Islet precursor cell (in vitro differentiated cells): ENCODE measurements at places on chromosomes 3 and 15.

DNA sequence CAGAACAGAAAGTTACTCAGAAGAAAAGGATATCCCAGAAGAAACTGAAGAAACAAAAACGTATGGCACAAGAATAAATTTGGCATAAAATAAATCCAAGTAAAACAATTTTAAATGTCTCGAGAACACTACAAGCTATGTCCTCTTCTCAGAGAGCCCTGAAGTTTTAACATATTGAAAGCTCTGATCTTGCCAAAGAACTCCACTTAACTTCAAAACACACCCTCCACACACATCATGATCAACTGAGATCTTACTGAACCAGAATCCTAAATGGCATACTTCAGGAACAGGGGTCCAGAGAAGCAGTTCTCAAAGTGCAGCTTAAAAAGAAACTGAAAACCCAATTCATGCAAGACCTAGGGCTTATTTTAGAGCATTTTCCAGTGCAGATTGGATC is 194.3 kb downstream of the MAGI1 start:
- no peak for DNase-seq

DNA sequence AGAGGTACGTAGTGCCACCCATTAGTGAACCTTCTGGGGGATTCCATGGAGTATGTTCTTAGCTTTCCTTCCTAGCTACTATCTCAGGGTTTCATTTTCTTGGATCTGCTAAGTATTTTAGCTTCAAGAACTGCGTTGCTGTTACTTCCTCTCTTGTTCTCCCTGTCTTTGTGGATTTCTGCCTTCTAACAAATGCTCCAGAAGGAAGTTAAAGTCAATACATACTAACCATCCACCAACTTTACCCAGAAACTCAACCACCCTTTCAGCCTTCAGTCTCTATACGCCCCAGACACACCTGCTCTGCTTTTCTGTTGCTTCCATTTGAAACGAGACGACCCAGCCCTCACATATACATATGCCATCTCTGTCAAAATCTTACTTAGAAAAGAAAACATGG is 2.4 kb upstream of the KLF13 start:
- no peak for DNase-seq

DNA sequence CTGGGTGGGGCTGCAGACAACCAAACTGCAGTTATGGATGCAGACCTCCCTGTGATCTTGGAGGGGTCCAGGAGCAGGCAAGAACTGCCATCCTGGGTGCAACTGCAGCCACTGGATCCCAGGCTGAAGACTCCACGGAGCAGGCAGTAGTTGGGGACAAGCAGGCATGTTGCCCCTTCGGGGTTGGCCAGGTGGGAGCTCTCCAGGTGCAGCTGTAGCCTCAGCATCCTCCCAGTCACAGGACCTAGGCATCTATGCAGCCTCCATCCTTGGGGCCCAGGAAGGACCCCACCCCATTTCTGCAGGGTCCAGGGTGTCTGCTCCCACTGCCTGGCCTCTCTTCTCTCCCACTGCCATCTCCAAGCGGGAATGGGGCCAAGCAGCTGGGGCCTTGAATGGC is 322.2 kb upstream of the RBMS3 start:
- DNase-seq = no peak

DNA sequence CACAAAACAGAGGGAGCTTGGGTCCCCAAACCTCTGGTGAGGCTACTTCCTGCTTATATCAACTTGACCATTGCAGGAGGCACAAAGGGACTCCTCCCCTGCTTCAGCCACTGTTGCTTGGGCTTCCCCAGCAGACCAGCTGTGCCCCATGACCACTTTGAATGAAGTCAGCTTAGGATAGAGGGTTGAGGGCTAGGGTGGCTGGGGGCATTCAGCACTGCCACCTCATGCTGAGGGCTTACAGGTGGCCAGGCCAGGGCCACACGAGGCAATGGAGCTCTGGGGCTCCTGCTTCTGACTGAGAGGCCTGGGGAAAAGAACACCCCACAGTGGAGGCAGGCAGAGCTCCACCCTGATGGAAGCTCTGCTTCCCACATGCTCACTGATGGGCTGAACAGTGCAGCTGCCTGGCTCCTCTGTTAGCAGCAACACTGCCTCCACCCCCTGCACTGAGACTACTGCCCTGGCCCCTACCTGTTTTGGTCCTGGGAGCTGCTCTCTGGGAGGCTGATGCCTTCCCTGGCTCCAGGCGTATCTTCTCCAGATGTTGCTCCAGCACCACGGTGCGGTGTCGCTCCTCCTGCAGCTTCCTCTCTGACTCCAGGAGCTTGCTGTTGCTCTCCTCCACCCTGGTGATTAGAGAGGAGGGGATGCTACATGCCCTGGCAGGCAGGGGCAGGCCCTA is 10.2 kb upstream of the HHATL start:
- peak; percentile 41 for DNase-seq

DNA sequence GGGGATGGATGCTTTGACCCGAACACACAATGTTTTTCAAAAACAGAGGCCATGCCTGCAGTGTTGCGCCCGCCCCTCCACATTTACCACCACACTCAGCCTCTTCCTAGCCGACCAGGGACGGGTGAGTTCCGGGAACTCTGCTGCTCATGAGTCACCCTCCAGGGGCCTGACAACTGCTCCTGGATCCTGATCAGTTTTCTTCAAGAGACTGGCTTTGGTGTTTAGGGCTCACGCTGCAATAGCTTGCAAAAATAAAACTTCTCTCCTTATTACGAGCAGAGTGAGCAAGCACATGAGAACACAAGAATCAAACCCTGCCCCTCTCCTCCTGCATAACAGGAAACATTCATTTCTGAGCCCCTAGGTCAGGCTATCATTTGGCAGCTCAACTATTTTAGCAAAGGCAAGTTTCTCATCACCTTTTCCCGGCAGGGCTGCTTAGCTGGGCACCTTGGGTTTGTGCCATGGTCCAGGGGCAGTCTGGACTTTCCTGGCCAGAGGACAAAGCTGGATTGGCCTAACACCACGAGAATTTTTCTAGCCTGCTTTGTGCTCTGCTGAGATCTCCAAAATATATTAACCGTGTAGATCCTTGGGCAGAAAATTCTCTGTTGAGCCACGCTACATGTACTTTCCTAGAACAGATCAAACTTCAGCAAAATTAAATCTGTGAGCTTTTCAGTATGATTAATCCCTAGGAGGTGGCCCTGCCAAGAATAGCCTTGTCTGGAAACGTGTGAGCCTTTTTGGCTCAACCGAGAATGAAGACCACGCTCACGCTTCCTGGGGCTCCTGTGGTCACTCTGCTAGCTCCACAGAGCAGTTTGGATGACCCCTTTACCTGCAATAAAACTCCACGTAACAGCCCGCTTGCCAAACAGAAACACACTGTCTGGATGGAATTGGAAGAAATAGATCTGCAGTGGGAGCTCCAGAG is 52.7 kb upstream of the SPATA12 start:
- peak; percentile 94 for DNase-seq

DNA sequence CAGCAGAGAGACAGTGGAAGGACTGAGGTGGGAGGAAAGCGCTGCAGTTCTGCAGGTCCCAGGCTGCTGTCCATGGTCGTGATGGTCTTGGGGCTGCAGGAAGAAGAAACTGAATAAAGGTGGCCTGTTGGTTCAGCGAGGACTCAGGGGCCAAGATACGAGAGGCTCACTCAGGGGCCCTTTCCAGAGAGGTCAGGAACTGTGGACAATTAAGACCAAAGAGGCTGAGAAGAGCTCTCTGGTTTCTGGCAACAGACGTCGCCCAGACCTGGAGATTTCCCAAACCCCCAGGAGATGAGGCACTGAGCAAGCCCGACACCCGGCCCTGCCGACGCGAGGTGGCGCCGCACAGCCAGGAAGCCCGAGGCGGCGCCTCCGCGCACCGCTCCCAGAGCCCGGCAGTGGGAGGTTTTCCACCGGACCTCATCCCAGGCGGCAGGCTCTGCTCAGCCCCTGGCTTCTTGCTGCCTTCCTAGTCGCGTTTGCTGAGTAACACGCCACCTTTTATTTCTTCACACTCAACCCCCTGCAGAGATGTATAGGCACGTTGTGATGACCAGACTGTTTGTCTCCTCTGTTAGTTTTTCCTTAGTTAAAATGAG is 56.4 kb upstream of the ARRDC4 start:
- peak; percentile 92 for DNase-seq

DNA sequence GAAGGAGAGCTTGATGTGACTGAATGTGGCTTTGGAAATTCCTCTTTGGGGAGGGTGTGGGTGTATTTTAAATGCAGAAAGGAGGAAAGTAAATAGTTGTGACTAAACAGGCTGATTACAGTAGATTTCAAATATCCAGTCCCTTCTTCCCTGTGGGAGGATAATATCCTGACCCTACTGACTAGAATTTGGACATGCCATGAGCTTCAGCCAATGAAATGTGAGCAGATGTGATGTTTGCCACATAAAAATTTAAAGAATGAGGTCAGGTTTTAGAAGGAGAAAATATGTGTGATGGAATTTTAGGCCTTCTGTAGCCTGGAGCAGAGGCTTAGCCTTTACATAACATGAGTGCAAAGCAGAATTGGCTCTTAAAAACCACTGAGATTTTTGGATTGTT is 1218.9 kb downstream of the ROBO2 start:
- peak; percentile 56 for DNase-seq

GRCh38 chr3:177441276-177441812 is 244.1 kb upstream of the TBL1XR1 start:
- DNase-seq = no peak

DNA sequence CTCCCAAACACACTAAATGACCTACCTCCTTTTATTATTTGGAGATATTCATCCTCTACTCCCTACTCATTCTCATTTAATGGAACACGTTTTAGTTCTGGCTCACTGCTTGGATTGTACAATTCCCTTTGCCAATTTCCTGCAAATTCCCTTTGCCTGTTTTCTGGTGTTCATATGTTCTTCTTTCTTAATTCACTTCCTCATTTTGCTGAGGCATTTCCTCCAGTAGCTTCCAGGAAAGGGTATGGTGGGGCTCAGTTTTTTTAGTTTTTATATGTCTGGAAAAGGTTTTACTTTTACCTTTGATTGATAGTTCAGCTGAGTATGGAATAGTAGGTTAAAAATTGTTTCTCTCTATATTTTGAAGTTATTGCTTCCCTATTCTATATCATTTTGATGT is 143.6 kb upstream of the GOLIM4 start:
- no peak for DNase-seq

- no peak for DNase-seq
These were observed 9.9 kb downstream of the LOXL1 start for GRCh38 chr15:73936181-73936580.

GRCh38 chr15:64381000-64381751 is at the start of gene PCLAF:
Gene PCLAF (minus strand): TSS chr15:64381441. CDS start chr15:64381371, 70 bp downstream.
- peak; percentile 98 for DNase-seq

- no peak for DNase-seq
These were observed 59.3 kb downstream of the C3orf85 start for GRCh38 chr3:109195815-109196214.

DNA sequence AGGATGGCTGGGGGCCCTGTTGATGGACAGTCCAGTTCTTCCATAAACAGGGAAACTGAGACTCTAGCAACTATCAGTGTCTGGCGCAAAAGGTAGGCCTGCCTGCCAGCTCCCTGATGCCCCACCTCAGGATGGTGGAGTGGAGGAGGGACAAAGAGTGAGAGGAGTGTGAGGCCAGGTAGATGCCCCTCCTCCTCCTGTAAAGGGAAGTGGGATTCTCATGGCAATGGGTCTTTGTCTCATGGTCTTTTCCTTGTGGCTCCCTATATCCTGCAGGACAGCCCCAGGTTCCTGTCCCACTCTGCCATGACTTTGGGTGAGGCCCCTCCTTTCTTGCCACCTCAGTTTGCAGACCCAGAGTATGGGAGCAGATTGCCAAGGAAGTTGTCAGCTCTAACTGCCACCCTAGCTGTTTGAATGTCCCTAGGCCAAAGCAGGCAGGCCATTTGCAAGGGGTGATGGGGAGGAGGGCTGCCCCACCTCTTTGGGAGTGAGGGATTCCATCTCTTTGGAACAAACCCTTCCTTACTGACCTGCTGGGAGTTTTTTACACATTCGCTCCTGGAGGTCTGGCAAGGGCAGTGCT is 2.8 kb upstream of the DNAH1 start:
- no peak for DNase-seq
